ENCODE measurements at places on chromosomes 7 and 10.

DNA sequence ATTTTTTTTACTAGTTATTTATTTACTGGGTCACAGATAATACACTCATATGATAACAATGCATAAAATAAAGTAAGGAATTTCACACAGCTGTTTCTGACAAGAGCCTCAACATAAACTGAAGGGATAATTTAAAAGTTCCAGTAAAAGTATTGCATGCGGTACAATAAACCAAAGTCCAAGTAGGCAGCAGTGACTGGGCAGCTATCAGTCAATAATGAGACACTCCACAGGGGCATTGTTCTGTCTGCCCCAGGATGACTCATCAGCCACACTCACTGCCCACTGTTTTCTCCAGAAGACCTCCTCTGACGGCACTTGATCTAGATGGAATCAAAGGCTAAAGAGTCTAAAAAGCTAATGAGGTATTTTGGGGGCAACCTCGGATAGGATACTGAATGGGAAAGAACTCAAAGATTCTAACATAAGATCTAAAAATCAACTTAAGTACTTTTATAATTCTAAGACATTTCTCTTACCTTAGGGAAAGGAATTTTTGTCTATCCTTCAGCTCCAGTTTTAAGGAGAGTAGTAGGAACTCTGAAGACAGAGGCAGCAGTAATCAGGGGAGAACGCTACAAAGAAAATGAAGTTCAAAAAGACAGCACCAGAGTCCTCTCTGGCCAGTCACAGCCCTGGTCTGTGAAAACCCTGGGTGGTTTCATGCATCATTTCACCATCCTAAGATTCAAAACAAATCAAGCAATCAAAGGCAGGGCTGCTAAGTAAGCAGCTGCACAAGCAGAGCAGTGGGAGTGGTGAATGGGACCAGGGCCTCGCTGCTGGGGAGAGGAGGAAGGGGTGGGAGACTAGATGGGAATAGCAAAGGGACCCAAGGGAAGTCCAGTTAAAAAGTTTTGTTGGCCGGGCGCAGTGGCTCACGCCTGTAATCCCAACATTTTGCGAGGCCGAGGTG is 175.1 kb downstream of the AVL9 start:
- DNase-seq: peak; percentile 36

DNA sequence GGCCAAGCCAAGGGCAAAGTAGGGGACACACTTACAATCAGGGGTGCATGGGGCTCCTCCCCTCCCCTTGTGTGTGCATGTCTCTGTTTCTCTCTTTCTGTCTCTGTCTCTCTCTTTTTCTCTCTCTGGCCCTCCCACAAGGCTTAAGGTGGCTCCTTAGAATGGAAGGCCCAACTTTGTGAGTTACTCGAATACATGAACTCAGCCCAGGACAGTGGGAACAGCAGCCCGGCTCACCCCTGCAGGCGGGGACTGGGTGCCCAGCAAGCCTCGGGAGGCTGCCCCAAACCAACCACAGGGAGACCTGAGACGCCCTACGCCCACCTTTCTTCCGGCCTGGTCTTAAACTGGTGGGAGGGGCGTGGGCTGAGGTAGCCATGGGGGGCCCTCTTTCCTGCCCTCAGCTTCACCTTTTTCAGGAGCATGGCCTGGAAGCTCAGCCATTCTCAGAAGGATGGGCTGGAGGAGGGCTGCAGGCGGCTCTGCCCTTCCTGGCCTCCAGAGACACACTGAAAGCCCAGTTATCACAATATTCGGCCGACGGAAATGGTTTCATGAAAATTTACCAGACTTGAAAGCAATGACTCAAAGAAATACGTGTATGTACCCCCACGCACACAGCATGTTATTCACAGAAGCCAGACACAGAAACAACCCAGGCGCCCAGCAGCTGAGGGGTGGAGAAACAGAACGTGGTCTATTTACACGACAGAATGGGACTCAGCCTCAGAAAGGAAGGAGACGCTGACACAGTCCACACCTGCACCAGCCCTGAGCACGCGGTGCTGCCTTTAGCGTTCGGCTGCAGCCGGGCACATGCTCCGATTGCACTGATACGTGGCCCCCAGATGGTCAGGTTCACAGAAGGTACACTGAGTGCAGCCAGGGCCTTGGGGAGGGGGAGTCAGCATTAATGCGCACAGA is 229.5 kb downstream of the PTPRN2 start:
- no peak for DNase-seq

GRCh38 chr10:28508304-28508925 is 24.5 kb upstream of the WAC start:
- DNase-seq: no peak

- no peak for DNase-seq
These were observed 39.0 kb downstream of the LRRC17 start for GRCh38 chr7:102951839-102952238.

DNA sequence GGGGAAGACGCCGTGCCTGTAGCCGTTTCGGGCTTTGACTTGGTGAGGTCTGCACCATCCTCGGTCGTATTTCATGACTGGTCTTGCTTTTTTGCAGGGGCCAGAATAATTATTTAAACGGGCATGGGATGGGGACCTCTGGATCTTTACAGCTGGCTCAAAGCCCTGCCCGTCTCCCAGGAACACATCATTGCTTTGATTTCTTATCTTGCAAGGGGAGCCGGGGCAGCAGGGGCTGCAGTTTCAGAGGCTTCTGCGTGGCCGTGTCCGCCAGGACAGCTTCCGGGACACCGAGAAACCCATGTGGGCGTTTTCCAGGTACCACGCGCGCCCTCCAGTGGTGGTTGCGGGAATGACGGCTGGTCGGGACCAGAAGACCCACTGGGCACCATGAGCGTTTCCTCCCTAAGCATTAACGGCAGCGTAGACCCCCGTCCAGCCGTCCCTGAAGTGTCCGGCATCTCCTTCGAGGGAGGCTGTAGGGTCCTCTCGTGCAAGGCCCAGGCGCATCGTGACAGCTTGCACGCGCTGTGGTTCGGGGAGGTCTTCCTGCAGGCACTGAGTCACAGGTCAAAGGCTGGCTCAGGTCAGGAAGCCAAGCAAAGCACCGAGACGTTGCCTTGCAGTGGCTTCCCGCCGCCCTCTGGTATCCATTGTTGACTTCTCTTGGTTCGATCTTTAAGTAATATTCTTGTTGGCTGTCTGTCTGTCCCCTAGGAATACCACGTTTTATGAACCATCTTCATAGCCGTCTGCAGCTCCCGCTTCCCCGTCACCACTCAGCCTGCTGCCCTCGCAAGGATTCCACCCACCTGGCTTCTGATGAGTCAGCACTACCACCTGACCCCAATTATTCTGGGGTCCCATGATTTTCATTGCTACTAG is 16.2 kb upstream of the ZFAND2A start:
- DNase-seq: peak; percentile 80

- DNase-seq: no peak
These were observed 39.2 kb downstream of the CD36 start for GRCh38 chr7:80677629-80678028.

DNA sequence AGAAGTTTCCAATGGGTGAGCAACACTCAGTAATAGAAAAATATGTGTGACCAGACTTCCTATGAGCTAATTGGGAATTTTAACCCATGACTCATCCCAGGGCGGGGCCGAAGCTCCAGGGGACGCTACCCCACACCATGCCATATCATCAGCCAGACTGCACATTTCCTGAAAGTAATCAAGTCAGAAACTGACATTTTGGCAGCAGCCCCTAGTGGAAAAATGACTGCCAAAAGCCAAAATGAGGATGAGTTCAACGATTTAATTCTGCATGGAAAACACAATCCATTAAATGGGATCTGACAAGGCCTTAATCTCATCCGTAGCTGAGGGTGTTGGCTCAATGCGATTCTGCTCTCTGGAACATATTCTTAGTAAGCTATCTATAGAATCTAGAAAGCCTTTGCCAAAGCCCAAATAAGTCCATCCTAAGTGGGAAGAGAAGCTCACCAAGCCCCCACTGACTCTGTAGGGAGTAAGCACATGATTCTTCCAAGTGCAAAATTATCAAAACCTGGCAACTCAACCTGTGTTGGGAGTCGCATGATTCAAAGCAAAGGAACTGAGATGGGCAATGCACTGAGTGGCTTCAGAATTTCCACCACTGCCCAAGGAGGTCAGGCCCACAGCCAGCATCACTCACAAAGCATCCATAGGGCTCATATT is 93.1 kb upstream of the PDE1C start:
- peak; percentile 20 for DNase-seq

- no peak for DNase-seq
These were observed 30.0 kb downstream of the SMC3 start for GRCh38 chr10:110597476-110597875.

All from fibroblast of villous mesenchyme (primary cell).